ENCODE measurements at places on chromosomes 4 and X. TPM values are rescaled to one million over a fixed set of nuclear protein-coding genes. Genes with fewer than 3 reads are reported as not detected.

- no peaks in the 10 kb centered on the region for H3K36me3 ChIP-seq
- H3K27ac ChIP-seq, result no peak overlapping the region
- H3K4me1 ChIP-seq, result peaks cover 29% of the 10 kb centered on the region
- H3K27me3 ChIP-seq, result no peaks in the 10 kb centered on the region
These were observed 13.2 kb downstream of the RTL8B start for GRCh38 chrX:135009057-135009610.

DNA sequence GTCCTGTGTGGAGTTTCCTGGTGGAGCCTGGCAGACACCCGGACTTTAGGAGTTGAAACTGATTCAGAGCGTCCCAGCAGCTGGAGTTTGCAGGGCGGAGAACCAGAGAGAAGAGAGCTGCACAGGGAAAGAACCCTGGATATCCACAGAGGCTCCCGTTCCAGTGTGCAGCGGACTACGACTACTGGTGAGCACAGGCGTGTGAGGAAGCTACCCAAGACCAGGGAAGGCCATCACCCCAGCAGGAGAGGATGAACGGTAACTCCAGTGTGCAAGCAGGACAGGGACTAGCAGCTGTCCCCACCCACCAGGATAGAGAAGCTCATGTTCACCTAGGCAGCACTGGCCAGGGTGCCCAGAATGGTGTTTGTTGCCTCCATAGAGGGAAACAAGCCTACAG is 2.3 kb downstream of the LAGE3 start:
- H3K4me3 ChIP-seq, result no peak overlapping the region
- DNase-seq, result no peak
- peaks cover 12% of the 10 kb centered on the region for H3K36me3 ChIP-seq
- no peaks in the 10 kb centered on the region for H3K27me3 ChIP-seq
- no peak overlapping the region for H3K27ac ChIP-seq
- peaks cover 2% of the 10 kb centered on the region for H3K4me1 ChIP-seq

Gene TLR10
- total RNA-seq, result not detected

Gene HS6ST2
- 23.1 TPM for total RNA-seq

- DNase-seq, result no peak
- H3K27me3 ChIP-seq, result peaks cover 4% of the 10 kb centered on the region
- no peak overlapping the region for H3K27ac ChIP-seq
- H3K4me3 ChIP-seq, result no peak overlapping the region
- H3K4me1 ChIP-seq, result no peaks in the 10 kb centered on the region
These were observed 181.9 kb upstream of the NDP start for GRCh38 chrX:44155126-44155525.

Gene CTAG2
- total RNA-seq, result not detected

Gene CYSLTR1
- total RNA-seq, result 0.68 TPM

DNA sequence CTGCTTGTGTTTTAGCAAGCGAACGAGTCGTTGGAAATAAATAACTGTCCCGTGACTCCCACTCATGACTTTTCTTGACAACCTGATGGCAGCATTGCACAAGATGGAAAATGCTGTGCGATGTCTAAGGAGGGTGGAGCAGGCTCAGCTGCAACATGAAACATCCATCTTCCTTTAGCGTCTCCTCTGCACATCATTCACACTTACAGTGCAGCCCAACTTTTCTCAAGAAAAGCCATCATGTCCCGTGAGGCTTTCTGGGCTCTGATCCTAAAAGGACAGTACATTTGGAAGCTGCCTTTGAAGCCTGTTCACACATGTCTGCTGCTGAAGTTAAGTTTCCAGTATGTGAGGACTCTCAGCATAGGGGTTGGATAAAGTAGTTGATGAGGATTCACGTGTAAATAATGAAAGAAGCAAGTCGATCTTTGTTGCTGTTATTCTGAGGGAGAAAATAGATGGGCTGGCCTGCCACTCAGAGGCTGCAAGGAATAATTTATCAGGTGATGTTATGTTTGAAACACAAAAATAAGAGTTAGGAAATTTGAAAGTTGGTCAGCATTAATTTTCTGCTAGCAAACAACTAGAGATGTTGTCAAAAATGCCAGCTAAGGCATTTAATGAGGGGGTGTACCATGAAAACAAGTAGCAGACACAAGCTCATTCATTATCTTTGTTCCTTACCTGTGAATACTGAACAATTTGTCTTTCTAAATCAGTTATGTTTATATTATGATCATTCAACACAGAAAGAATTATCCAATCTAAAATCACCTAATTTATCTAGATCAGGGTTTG is 328.7 kb upstream of the ZFP42 start:
- H3K4me3 ChIP-seq, result no peak overlapping the region
- peaks cover 4% of the 10 kb centered on the region for H3K27me3 ChIP-seq
- DNase-seq, result no peak
- no peak overlapping the region for H3K27ac ChIP-seq
- peaks cover 3% of the 10 kb centered on the region for H3K36me3 ChIP-seq
- peaks cover 14% of the 10 kb centered on the region for H3K4me1 ChIP-seq

Gene ARHGEF38
- total RNA-seq, result 0.22 TPM
